Activated T-cell treated with anti-CD3 and anti-CD28 coated beads for 4 hours (primary cell): ENCODE measurements at places on chromosomes 5 and 9.

- no peak for DNase-seq
Measured at GRCh38 chr5:59016925-59017324, 434.1 kb downstream of the RAB3C start.

DNA sequence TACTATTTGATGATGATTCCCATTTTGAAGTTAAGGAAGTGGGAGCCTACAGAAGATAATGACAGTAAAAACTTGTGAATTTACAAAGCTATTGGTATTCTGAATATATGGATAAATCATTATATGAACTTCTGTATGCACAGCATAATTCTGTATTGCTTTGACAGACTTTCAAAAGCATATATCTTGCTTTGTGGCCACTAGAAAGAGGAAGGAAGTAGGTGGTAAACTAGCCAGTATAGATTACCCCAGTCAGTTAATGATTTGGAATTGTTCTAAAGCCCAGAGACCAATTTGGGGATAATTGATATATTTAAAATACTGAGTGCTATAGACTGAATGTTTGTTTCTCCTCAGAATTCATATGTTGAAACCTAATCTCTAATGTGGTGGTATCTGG lies 53.0 kb downstream of the NR2F1 start:
- no peak for DNase-seq

DNA sequence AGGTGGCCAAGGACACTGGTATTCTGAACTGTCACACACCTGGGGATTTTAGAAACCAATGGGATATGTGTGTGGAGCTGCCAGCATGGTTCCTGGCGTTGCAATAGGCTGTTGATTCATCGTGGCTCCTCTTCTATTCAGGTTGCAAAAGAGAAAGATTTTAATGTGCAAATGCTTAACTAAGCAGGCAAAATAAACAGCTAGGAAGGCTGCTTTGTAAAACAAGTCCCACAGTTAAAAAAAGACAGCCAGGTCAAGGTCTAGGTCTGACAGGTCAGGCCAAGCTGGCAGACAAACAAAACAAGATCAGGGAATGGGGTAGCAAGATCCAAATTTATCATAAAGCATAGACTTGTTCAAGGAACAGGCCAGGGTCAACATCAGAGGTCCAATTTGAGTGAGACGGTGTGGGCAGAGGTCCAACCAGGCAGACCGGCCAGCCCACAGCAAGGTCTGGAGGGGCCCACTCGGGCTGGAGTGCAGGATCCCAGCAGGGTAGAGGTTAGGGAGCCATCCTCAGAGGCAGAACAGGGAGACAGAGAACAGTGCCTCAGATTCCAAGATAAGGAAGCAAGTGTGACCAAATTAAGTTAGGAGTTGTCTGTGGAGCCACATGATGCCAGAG lies 45.6 kb downstream of the SUB1 start:
- no peak for DNase-seq

- DNase-seq: no peak
Measured at GRCh38 chr5:123992641-123993040, 480.7 kb downstream of the CSNK1G3 start.

GRCh38 chr9:96420468-96421219 lies 2.5 kb upstream of the ZNF367 start:
- no peak for DNase-seq

- no peak for DNase-seq
Measured at GRCh38 chr5:23084815-23085214, 231.7 kb upstream of the CDH12 start.

DNA sequence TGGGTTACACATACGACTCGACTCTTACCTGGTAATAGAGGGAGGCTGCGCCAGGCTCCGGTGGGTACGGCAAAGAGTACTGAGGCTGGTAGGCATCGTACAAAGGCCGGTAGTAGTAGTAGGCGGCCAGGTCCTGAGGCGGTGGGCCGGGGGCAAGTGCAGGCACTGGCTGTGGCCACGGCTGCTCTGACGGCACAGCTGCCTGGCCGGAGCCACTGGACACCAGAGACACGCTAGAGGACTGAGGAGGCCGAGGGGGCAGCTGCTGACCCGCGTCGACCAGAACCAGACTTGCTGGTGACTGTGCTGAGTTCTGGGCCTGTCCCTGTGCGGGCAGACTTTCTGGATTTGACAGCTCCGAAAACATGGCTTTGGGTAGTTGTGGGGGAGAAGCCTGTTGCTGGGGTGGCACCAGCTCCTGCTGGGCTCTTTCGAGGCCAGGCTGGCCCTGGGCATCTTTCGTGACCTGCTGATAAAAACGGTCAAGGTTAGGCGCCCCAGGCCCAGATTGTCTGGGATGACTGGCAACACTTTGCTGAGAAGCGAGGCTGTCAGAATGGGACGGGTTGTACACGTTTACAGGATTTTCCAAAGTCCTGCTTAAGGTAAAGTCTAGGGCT lies 8.7 kb downstream of the SEC16A start:
- no peak for DNase-seq

GRCh38 chr5:116090302-116090701 lies 5.5 kb downstream of the COMMD10 start:
- DNase-seq: no peak

- DNase-seq: no peak
Measured at GRCh38 chr9:128123451-128124080, 4.0 kb downstream of the PTGES2 start.

- DNase-seq: no peak
Measured at GRCh38 chr5:91140657-91141056, 242.5 kb downstream of the ARRDC3 start.

DNA sequence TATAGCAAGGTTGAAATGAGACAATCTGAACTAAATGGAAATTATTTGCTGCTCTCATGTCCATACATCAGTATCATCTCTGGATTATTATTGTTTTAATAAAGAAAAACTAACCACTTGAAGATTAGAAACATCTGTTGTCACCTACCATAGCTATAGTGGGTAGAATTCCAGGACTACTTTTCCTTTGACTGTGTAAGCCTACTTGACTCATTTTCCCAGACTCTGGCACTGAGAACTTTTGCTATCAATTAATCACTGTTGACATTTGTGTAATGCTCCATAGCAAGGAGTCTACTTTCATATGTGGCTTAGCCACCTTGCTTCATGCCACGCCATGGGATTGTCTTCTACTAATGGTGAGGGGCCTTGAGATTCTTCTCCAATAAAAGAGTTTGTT lies 59.9 kb upstream of the ARRDC3 start:
- DNase-seq: no peak

- no peak for DNase-seq
Measured at GRCh38 chr9:17009071-17009470, 125.8 kb upstream of the CNTLN start.

DNA sequence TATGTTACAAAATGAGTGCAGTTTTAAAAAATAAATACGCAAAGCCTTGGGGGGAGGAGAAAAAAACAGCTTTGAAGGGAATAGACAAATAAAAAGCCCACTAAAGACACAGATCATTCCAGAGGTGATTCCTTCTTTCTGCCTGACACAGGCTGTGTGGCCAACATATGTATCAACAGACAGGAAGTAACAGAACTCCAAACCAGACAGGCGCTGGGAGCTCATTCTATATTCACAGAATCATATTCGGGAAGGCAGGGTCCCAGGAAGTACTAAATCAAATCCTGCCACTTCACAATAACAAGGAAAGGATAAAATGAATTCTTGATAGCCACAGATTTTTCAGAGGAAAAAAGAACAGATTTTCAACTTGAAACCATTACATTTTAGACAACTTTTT lies 62.1 kb downstream of the SEMA5A start:
- DNase-seq: no peak

DNA sequence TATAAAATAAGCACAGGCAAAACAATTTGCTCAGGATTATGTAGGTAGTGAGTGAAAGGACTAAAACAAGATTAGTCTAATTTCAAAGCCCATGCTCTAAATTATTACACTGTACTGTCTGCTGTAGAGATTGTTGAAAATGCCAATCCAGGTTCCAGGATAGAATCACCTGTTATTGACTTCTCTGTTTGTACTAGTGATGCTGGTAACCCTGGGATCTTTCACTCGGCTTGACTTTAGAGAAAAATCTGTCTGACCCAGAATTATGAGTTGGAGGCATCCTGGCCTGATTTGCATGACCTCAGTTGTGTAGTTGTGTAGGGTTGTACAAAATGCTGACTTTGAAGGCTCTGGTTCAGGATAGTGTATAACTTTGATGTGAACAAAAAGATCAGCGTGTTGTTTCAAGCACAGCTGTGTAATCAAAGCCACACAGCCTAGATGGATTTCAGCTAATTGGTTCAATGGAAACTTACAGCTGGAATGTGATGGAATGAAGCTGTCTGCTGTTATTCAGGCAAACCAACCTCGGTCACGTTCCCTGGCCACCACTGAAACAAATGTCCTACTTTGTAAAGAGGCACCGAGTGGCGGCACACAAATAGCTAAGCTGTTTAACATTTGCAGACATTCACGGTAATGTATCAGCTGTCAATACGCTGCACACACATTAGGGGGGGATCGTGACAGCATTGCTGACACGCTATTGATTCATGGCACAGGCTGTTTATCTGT lies 340.3 kb downstream of the KCTD16 start:
- DNase-seq: no peak

DNA sequence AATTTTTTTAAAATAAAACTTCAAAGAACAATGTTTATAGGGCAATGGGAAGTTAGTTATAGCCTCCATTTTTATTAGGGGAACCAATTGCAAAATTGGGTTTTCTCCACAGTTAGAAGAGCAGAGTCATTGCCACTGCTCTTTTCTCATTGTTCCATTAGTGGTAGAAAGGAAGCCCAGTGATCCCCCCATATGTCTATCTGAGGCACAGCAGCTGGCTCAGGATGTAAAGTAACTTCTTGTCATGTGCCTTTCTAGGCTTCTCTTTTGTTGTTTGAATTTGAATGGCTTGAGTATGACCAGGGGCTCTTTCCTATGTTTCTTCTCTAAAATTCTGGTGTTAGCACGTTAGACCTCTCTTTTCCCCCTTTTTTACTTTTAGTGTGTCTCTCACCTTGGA lies 61.2 kb downstream of the UBAP1 start:
- no peak for DNase-seq

DNA sequence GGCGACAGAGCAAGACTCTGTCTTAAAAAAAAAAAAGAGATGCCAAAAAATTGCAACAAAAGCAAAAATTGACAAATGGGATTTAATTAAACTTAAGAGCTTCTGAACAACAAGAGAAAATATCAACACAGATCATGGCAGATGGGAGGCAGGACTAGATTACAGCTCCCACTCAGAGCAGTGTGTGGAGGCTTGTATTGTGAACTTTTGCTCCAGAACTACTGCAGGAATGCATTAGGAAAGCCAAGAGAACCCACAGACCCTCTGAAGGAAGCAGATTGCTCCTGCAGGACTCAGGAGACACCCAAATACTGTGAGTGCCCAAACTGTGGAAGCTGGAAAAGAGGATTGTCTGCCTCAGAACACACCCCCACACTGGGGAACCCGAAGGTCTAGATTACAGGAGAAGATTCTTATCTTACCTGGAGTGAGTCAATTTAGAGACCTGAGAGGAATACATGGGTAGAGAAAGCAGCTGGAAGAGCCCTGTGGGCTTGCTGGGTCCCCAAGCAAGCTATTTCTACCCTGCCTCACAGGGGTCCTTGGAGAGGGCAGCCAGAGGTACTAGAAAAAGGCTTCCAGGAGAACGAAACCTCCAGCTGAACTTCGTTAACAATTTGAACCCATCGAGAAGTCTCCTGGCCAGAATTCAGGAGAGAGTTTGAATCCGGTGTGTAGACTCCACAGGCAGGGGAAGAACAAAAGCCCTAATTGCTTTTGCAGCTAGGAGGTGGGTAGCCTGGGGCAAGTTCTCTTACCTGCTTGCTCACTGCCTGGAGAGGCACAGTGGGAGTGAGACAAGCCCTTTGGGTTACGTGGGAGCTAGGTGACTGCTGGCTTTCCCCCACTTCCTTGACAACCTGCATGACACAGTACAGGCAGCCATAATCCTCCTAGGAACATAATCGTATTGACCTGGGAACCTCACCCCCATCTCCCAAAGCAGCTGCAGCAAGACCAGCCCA lies 593.4 kb upstream of the RGMB start:
- no peak for DNase-seq
